ENCODE measurements at places on chromosomes 2 and 18.

GRCh38 chr2:156675896-156676295, 239.7 kb downstream of the GPD2 start:
- DNase-seq = no peak

DNA sequence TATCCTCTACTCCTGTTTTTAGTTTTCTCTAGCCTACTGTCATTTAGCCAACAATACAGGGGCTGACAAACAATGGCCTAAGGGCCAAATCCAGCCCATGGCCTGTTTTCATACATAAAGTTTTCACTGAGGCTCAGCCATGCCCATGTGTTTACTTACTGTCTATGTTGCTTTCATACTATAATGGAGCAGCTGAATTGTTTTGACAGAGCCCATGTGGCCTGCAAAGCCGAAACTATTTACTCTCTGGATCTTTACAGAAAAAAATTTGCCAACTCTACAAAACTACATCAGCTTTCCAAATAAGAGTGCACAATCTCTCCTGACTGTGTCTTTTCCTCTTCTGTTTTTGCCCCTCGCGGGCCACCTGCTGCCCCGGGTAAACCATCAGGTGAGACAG, 24.0 kb downstream of the LGALSL start:
- DNase-seq = no peak

GRCh38 chr18:46054956-46055837, 16.9 kb downstream of the PSTPIP2 start:
- no peak for DNase-seq

GRCh38 chr2:55493220-55493619, 26.3 kb upstream of the CFAP36 start:
- DNase-seq = no peak

GRCh38 chr2:26555246-26556133, 77.6 kb upstream of the OTOF start:
- no peak for DNase-seq

GRCh38 chr18:54360406-54360805, 2.7 kb downstream of the C18orf54 start:
- DNase-seq = no peak

DNA sequence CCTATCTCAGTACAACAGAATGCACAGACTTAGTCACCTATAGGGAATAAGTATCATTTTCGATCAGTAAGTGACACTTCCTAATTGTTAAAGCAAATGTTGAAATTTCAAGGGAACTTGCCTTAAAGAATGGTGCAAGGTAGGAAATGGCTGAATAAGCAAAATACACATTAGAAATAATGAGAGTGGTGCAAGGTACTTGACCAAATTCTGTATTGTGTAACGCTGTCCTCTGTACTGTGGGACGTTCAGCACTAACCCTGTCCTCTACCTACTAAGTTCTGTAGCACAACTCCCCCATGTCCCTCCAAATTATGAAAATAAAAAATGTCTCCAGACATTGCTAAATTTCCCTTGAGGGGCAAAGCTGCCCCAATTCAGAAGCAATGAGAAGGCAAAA, 19.4 kb downstream of the MMADHC start:
- DNase-seq = no peak

- DNase-seq = no peak
Measured at GRCh38 chr2:10183146-10183675, 60.7 kb downstream of the RRM2 start.

GRCh38 chr2:201072201-201072530, 365 bp downstream of the NDUFB3 start:
- no peak for DNase-seq

GRCh38 chr18:57440331-57441070, 5.3 kb downstream of the ONECUT2 start:
- no peak for DNase-seq

DNA sequence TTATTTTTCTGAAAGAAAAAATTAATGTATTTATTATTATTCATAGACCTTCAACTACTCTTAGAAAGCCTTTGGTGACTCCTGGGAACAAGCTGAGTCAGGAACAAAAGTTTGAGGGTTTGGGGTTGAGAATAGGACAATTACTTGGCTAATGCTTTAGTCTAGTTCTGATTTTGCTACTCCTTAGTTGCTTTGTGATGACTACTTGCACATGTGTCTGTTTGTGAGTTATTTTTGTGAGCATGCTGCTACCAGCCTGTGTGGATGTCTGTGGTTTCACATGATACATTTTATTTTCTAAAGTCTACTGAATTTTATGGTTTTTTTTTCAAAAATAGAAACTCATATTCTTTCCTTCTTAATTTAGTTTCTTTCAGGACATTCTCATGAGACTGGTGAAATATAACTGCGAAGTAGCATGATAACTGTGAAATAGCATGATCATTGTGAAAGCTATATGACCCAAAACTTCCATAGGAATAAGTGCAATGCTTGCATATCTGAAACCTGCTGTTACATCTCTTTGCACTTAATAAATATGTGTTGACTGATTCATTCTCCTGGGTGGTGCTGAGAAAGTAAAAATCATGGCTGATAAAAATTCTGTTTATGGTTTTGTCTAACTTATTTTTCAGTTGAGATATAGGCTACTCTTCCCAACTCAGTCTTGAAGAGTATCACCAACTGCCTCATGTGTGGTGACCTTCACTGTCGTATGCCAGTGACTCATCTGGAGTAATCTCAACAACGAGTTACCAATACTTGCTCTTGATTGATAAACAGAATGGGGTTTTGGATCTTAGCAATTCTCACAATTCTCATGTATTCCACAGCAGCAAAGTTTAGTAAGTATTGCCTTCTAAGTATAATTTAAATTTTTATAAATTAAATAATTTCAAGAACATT, 17.9 kb upstream of the IL18R1 start:
- DNase-seq = no peak

DNA sequence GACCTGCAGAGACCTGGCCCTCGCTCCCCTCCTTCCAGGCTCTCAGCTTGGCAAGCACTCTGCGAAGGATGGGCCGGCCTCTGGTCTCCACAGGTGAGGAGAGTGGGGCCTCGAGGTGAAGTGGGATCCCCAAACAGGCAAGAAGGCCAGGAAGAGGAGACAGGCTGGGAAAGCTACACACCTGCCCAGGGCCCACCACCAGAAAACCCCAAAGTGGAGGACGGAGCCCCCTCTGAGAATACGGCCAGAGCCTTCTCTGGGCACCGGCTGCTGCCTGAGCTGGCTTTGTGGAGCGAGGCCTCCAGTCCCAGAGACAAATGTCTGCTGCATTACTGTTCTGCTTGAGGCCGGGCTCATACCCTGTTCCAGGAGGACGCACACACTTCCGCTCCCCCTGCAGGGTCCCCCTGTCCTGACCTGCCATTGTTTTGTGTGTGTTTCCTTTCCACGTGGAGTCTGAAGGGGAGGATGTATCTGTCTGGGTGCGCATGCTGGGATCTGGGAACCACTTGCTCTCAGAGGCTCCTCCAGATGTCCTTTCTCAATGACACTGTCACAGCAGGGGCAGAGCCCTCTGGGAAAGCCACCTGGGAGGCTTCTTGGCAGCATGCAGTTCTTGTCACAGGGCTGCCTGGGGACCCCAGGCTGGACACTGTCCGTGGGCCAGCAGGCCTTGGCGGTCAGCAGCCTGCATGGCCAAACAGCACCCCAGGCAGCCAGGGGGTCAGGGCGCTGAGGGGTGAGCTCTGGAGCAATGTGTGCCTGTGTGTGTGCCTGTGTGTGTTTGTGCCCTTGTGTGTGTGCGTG, 20.8 kb downstream of the KCNF1 start:
- no peak for DNase-seq

- no peak for DNase-seq
Measured at GRCh38 chr2:46486436-46486835, 7.1 kb downstream of the TMEM247 start.

DNA sequence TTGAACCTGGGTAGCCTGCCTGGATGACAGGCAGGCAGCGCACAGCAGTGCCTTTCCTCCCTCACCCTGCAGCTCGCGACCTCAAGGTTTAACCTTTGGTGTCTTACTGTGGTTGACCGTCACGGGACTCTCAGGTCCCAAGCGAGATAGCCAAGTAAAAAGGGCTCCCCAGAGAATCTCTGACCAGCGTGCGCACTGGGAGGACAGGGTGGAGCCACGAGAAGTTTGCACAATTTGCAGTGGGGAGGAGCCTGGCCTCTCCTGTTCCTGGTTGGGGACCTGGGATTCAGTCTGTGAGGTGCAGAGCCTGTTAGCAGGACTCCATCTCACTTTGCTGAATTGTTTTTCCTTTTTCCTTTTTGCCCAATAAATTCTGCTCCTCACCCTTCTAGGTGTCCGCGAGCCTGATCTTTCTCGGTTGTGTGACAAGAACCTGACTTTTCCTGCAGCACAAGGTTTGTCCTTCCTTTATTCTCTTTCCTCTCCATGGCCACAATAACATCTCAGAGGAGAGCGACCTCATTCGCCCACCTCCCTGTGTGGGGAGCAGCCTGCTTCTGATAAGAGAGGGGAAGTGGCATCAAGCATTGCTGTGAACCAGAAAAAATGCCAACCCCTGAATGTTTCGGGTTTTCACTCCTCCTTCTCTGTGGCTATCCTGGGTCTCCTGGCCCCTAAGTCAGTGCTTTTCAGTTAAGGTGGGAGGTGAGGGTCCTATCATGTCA, 36.2 kb downstream of the POU3F3 start:
- DNase-seq = no peak

DNA sequence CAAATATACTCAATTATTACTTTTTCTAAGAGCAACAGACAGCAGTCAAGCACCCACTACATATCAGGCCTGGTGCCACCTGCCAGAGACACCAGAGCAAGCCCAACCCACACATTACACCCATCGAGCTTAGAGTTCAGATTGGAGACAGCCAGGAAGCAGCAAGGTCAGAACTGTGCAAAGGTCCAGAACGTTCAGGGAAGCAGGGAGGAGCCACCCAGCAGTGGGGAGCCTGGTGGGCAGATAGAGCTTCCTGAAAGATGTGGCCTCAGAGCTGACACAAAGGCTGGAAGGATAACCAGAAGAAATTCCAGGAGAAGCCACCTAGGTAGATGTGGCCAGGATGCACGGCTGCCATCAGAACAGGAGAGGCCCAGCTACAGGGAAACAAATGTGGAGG, 440.5 kb upstream of the ID2 start:
- DNase-seq = no peak

DNA sequence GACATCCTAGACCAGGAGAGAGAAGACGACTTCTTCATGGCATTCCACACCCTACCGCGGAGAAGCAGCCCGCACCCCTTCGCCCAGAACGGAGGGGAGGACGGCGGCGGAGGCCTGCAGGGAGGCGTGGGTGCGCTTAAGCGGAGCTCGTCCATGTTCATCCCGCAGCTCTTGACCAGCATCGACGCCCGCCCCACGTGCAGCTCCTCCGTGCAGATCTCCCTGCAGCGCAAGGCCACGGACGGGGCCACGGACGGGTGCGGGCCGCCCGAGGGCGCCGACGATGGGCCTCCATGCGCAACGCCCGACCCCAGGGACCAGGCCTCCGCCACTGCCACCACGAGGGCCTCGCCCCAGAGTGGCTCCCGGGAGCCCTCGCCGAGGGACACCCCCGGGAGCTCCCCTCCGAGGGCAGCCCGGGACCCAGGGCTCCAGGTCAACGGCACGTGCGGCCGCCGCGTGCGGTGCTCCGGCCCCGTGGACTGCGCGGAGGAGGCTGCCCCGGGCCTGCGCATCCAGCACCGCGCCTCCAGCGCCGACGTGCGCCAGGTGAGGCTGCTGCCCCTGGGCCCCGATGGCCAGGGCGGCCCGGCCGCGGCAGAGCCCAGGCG, 211.8 kb downstream of the NEDD4L start:
- DNase-seq = no peak

GRCh38 chr2:152062125-152063091, 36.4 kb downstream of the CACNB4 start:
- no peak for DNase-seq

DNA sequence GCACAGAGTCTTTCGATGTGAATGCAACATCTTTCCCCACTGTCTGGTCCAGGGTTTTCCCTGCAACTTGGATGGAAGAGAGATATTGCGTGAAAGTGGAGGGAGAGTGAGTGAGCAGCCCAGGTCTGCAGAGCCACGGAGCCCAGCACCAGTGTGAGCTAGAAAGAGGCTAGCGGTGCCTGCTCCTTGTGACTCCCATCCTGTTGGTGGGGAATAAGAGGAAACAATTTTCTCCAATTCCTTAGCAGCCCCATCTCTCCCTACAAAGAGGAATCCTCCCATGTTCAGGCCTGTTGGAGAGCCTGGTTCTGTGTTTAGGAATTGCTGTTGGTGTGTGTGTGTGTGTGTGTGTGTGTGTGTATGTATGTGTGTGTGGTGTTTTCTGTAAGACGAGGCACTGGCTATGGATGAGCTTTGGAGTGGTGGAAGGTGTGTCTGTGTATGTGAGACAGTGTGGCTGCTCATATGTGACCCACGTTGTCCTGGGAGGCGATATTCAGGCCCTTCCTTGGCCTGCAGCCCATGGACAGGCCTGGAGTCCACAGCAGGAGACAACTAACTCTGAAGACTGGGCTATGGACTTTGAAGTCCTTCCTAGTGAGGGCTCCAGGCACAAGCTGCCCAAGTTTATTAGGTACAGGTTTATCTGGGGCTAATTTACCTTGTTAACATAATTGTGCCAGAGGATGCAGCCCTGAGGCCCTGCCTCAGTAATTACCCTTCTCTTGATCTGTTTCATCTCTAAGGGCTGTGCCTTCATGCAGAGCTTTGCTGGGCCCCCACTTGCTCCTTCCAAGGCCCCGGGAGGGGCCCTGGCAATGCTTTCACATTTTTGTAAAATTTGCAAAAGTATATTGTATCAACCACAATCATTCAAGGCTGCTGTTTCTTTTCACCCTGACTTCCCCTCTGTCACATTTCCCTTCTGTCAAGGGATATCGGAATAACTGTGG, 88.6 kb upstream of the HAAO start:
- DNase-seq = no peak

DNA sequence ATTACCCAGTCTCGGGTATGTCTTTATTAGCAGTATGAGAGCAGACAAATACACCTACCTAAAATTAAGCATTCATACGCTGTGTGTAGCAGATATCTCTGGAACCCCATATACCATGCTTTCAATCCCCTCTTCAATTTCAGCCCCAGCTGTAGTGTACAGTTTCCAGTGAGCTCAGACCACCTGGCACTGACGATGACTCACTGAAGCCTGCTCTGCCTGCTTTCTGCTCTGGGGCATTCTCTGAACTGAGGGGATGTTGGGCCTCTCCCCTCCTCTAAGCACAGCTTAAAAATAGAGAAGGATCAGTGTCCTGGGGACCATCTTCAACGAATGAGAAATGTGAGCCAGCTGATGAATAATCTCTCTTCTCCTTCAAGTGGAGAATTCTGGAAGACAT, 8.7 kb upstream of the CCL20 start:
- DNase-seq = no peak

- no peak for DNase-seq
Measured at GRCh38 chr2:226247289-226248275, 552.0 kb downstream of the IRS1 start.

GRCh38 chr2:231568098-231568784, 24.4 kb upstream of the TEX44 start:
- DNase-seq = no peak

- no peak for DNase-seq
Measured at GRCh38 chr2:37105150-37105549, 20.8 kb downstream of the GPATCH11 start.

- DNase-seq = no peak
Measured at GRCh38 chr2:106138543-106139237, 55.4 kb downstream of the UXS1 start.

GRCh38 chr2:211816754-211817153, 721.8 kb downstream of the ERBB4 start:
- DNase-seq = no peak

- no peak for DNase-seq
Measured at GRCh38 chr2:218736531-218736930, 25.9 kb downstream of the TTLL4 start.

GRCh38 chr2:75045526-75046050, 87.1 kb downstream of the POLE4 start:
- no peak for DNase-seq
